Lung microvascular endothelial cell (primary cell): ENCODE measurements at places on chromosomes 2 and 18. TPM values are rescaled to one million over a fixed set of nuclear protein-coding genes. Genes with fewer than 3 reads are reported as not detected.

- no peak for DNase-seq
Observed at GRCh38 chr18:45957100-45957499, 10.0 kb downstream of the EPG5 start.

DNA sequence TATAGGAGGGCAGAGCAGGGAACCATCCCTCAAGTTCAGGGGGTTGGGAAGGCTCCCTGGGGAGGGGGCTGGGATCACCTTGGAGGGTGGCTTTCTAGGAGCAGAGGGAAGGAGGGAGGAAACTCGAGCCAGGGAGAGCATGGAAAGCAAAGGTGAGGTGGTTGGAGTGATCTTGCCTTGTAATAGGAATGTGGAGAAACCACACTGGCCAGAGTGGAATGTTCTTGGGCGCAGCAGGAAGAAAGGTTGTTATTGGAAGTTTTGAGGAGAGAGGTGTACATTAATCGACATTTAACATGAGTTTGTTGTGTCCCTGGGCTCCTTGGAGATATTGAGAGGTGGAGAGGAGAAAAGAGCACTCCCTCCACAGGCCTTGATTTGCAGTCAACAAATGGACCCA, 272.2 kb downstream of the PRKCE start:
- DNase-seq: no peak

GRCh38 chr2:226123300-226123699, 676.3 kb downstream of the IRS1 start:
- no peak for DNase-seq

Gene GLI2
- total RNA-seq: under 0.01 TPM in 1 of 2 replicates, not detected in the other

Gene FOXI3
- total RNA-seq: not detected in 2 replicates

- DNase-seq: no peak
Observed at GRCh38 chr2:20933714-20934113, 110.2 kb downstream of the APOB start.

GRCh38 chr2:47015206-47015605, 99.6 kb upstream of the MCFD2 start:
- peak; percentile 47 for DNase-seq

DNA sequence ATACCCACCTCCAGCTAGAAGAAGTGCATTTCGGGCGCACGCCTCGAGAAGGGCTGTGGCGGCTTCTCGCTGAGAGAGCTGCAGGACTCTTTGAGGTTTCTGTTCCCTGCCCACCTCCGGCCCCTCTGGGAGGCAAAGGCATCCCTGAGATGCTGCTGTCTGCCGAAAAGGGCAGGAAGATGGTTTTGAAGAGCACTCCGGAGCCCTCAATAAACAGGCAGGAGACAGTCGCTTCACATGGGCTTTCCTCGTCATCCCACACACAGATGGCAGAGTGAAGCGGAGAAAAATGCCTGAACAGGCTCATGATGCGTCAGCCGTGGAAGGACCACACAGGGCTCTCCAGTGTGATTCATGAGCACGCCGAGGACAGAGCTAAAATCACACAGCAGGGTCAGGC, 25.4 kb upstream of the GLI2 start:
- no peak for DNase-seq

DNA sequence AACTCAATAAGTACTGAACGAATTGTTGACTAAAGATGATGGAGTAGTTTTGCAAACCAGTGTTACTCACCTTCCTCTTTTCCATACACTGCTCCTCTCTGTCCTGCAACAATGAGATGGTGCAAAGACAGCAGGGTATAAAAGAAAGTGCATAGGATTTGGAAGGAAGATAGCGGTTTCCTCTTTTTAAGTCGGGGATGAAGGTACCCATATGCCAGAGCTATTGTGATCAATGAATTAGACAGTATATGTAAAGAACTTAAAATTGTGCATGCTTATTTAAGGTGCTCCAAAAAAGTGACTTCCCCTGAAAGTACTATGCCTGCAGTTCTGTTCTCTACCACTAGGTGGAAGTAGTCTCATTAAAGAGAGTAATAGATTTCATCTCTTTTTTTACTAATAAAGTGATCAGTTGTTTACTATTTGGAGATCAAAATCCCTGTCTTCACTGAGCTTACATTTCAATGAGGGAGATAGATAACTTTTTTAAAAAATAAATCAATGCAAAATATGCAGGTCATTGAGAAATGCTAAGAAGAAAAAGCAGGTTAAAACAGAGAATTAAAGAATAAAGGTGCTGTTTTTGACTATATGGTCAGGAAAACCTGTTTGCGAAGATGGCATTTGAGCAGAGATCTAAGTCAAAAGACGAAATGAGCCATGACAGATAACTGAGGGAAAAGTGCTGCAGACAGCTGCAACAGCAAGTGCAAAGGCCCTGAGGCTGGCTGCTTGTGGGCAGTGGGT, 339.7 kb upstream of the SLC14A2 start:
- DNase-seq: peak; percentile 21

GRCh38 chr18:5253910-5254309, 41.6 kb downstream of the ZBTB14 start:
- DNase-seq: peak; percentile 10
